Activated T-helper 1 cell treated with Interleukin-2 at 50 U/mL for 16 hours (primary cell): ENCODE measurements at places on chromosomes 5 and 9.

- DNase-seq, result no peak
Observed at GRCh38 chr5:140131967-140132409, 6.3 kb downstream of the IGIP start.

GRCh38 chr9:20023210-20023905, 234.5 kb upstream of the SLC24A2 start:
- DNase-seq, result no peak

DNA sequence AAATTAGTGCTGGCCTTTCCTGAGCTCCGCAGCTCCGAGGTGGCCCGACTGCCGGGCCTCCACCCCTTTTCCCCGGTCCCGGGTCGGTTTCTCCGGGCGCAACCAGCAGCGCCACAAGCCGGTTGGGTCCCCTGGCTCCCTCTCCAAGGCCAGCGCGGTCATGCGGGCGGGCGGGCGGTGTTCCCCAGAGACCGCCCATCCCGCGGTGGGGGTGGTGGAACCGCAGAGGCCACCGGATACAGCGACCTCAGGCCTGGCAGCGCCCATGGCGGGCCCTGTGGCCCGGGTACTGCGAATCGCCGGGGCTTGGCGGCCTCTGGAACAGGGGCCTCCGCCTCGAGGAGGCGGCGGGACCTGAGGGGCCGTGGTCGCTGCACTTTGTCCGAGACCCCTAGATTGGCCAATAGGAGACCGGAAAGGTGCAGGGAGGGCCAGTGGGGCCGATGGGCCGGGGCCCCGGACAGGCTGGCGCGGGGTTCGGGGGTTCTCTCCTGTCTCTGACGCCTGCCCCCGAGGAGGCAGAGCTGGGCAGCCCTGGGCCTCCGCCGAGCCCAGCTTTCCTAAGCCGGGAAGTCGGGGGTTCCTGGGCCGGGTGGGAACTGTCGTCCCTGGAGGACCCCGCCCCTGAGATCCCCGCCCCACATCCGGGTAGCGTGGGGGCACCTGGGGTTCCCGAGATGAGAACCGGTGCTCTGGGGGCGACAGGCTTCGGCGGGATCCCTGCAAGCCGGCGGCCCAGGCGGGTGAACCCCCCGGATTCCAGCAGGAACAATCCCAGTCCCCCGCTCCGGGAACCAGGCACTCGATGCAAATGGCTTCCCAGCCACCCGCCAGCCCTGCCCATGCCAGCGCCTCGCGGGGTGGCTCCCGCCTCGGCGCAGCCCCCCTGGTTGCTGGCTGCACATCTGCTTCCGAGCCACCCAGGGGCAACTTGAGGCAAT, 293.9 kb downstream of the ZSWIM6 start:
- no peak for DNase-seq

GRCh38 chr5:9544502-9545135, 1.3 kb downstream of the SEMA5A start:
- no peak for DNase-seq

- no peak for DNase-seq
Observed at GRCh38 chr9:34986540-34987047, 3.0 kb upstream of the DNAJB5 start.

GRCh38 chr9:123954518-123955280, 24.8 kb upstream of the DENND1A start:
- no peak for DNase-seq

- no peak for DNase-seq
Observed at GRCh38 chr5:142539154-142539740, 146.6 kb downstream of the FGF1 start.

DNA sequence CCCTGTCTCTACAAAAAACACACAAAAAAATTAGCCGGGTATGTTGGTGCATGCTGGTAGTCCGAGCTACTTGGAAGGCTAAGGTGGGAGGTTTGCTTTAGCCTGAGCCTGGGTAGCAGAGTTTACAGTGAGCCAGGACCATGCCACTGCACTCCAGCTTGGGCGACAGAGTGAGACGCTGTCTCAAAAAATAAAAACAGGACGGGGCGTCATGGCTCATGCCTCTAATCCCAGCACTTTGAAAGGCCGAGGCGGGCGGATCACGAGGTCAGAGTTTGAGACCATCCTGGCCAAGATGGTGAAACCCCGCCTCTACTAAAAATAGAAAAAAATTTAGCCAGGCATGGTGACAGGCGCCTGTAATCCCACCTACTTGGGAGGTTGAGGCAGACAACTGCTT, 40.3 kb downstream of the UBE2D2 start:
- DNase-seq, result no peak
